ENCODE measurements at places on chromosomes 6 and 20.
A peak's percentile ranks its signal among the peaks of the same experiment; 100 is the strongest.

- DNase-seq: no peak
These were observed 32.8 kb downstream of the CD40 start for GRCh38 chr20:46150943-46151342.

- peak; percentile 100 for DNase-seq
These were observed 52.7 kb downstream of the CDH22 start for GRCh38 chr20:46255440-46256104.

- DNase-seq: no peak
These were observed 54.8 kb upstream of the SCGN start for GRCh38 chr6:25596928-25597818.

GRCh38 chr20:19231359-19232035, 19.1 kb downstream of the SLC24A3 start:
- DNase-seq: no peak

DNA sequence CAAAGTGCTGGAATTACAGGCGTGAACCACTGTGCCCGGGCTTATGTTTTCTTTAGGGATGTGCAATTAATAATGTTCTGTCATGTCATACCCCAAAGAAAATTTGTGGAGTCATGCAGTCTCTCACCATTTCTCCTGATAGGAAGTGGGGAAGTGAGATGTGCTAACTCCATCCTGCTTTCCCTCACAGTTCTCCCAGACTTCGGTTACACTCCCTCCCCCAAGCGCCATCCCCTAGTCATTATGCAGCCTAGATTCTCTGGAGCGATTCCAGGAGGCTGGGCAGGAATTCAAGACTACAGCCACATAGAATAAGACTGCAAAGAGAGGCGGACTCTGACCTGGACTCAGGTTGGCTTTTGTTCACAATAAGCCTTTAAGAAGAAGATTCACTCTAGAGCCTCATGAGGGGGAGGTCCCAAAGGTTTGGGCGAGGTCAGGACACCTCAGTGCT, 271.4 kb downstream of the ALDH8A1 start:
- DNase-seq: peak; percentile 47

DNA sequence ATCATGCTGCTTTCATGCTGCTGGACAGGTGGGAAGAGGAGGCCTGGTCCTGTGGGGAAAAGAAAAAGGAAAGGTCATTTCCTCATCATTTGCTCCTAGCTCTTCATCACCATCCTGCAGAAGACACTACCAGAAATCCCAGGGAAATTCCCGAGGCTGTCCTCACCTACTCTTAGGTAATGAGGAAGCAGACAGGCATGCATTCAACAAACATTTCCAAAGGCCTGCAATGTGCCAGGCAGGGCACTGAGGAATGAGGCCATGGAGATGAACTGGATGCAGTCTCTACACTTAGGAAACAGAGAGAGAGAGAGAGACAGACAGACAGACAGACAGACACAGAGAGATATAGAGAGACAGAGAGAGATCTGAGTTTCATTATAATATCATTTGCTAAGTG, 83.0 kb upstream of the MRPS10 start:
- DNase-seq: no peak

GRCh38 chr20:51159303-51159702, 136.4 kb upstream of the KCNG1 start:
- no peak for DNase-seq

- DNase-seq: no peak
These were observed 5.7 kb upstream of the TNXB start for GRCh38 chr6:32114796-32115195.

GRCh38 chr6:138258991-138259390, 40.7 kb upstream of the PBOV1 start:
- no peak for DNase-seq

Data from NCI-H345 (cell line).